ENCODE measurements at places on chromosomes 12 and 14.

- no peak for DNase-seq
Measured at GRCh38 chr14:51307551-51307950, 67.5 kb downstream of the TMX1 start.

DNA sequence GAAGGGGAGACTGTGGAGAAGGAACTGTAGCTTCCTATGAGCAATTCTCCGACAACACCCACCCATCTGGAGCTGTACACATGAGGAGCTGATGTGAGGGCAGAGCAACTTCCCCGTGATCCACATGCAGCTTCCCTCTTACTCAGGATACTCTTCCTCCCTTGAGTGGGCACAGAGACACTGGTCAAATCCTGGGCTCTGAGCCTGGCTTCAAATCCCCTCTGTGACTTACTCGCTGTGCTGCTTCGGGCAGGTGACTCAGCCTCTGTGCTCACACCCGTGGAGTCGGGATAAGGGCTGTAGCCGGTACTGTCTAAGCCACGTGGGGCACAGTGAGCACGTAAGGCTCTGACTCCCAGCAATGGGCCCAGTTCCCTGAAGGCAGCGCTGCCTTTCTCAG lies 31.1 kb downstream of the ZFYVE21 start:
- no peak for DNase-seq

DNA sequence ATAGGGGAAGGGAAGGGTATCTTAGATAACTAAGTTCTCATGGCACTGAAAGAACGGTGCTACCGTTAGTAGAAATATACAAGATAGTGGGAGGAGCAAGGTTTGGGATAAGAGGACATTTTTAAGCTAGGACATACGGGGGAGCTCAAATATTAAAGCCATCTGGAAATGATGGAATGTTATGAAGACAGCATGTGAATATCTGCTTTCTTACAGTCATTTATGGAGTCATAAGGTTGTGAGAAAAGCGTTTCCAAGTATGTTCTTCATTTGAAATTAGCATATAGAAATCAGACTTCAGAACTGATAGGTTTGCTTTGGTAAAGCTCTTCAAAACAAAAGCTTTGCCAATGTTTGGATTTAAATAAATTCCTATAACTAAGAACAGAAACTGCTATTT lies 62.3 kb downstream of the OTOGL start:
- DNase-seq: no peak

DNA sequence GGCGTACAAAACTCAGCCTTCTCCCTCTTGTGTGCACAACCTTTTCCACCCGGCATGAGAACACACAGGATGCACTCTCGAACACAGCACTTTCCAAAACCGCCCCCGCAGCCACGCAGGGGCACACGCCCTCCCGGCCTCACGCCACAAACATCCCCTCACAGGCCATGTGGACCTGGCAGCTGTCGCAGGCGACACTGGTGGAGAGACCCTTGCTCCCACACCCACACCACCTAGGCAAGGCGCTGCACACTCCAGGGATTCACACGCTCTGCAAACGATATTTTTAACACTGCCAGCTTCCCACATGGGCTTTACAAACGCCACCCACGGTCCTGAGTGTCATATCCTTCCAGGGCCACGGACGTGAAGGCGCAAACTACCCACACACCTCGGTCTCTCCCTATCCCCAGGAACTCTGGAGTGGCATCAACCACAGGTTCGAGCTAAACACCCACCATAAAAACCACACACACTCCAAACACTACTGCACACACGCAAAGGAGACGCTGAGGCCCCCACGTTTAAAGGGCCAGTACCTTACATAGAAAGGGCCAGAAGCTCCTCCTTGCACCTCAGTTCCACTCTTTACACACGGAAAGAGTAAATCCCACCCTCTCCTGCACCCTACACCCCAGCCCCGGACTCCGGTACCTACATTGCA lies 12.4 kb upstream of the ITGB7 start:
- no peak for DNase-seq

- no peak for DNase-seq
Measured at GRCh38 chr14:73246387-73247150, 9.3 kb downstream of the PAPLN start.

- no peak for DNase-seq
Measured at GRCh38 chr12:110137786-110138185, 13.6 kb downstream of the IFT81 start.

All from NCI-H2227 treated with DMSO at 0.1 percent for 48 hours (cell line).